ENCODE measurements at places on chromosomes 5 and 9. TPM values are rescaled to one million over a fixed set of nuclear protein-coding genes. Genes with fewer than 3 reads are reported as not detected.

NTNG2 gene
- not detected for total RNA-seq

CARD9 gene
- not detected for total RNA-seq

SLC36A2 gene
- not detected for total RNA-seq

GRCh38 chr9:101579711-101580545 lies 14.8 kb downstream of the PPP3R2 start:
- no peak for DNase-seq

GRCh38 chr5:179130101-179130681 lies 70.0 kb downstream of the ZNF354C start:
- no peak for DNase-seq

DNA sequence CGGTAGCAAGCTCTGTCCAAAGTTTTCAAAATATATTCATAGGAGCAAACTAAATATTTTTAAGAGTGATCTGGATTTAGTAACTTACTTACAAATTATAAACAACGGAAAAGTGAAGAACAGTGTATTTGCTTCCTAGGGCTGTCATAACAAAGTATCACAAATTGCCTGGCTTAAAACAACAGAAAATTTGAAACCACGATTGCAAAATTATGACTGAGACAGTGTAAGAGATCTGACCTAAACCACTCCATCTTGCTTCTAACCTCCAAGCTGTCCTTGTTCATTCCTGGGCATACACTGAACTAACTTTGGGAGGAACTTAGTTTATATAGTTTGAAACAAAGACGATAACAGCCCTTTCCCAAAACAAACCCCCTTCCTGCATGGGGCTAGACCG lies 202.0 kb upstream of the CDH6 start:
- no peak for DNase-seq

Data from stomach (tissue), 19 donors.